ENCODE measurements at places on chromosomes 16 and 17.

GRCh38 chr16:23128056-23128455, 21.2 kb downstream of the USP31 start:
- no peak for DNase-seq

- no peak for DNase-seq
Observed at GRCh38 chr17:65678546-65678945, 117.1 kb upstream of the AXIN2 start.

GRCh38 chr16:17559394-17559793, 88.6 kb upstream of the XYLT1 start:
- DNase-seq: no peak

DNA sequence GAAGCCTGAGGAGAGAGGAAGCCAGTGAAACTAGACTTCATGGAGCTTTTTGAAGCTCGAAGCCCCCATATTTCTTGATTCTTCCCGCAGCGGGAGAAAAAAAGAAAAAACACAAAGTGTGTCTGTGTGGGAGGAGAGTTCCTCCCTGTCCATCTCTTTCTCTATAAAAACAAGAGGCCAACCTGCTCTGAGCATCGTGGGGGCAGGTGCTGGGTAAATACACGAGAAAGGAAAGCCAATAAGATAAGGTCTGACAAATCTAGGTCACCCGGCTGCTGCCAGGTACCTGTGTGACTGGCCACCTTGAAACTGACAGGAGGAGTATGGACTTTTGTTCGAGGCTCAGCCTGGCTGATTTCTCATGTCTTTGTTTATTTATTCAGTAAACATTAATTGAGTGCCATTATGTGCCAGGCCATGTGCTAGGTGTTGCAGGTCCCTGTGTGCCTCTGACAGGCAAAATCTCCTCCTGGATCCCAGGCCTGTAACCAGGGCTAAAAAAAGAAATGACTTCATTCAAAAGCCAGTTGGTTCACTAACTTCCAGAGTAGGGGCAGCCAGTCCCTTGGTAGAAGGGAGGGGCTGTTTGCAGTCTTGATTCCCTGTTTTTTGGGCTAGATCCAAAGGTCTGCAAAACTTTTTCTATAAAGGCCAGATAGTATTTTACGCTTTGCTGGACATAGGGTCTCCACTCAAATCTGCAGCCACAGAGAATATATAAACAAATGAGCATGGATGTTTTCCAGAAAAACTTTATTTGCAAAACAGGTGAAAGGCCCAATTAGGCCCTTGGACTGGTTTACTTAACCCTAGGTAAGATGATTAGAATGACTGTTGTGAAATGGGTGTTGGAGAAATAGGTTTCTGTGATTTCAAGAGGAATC, 35.6 kb downstream of the YPEL2 start:
- DNase-seq: no peak

GRCh38 chr16:75420987-75421819, 12.1 kb downstream of the CFDP1 start:
- DNase-seq: peak; percentile 71

DNA sequence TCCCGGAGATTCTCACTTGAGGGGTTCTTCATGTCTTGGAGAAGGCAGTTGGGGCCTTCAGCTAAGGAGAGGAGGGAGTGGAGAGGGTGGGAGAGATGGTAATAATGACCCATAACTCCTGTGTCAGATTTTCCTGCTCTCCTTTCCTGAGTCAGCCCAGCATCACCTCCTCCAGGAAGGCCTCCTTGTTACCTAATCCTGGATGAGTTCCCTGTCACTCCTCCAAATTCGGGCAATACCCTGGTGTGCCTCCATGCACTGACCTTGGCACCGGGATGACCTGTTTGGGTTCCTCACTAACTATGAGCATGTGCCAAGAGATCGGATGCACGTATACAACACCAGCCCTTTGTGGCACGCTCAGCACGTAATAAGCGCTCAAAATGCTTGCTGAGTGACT, 38.8 kb downstream of the SDK2 start:
- no peak for DNase-seq

All from SK-N-SH (cell line).